ENCODE measurements at places on chromosomes 4 and X.

GRCh38 chrX:113962343-113962742 is 621.5 kb upstream of the HTR2C start:
- DNase-seq = peak; percentile 89

DNA sequence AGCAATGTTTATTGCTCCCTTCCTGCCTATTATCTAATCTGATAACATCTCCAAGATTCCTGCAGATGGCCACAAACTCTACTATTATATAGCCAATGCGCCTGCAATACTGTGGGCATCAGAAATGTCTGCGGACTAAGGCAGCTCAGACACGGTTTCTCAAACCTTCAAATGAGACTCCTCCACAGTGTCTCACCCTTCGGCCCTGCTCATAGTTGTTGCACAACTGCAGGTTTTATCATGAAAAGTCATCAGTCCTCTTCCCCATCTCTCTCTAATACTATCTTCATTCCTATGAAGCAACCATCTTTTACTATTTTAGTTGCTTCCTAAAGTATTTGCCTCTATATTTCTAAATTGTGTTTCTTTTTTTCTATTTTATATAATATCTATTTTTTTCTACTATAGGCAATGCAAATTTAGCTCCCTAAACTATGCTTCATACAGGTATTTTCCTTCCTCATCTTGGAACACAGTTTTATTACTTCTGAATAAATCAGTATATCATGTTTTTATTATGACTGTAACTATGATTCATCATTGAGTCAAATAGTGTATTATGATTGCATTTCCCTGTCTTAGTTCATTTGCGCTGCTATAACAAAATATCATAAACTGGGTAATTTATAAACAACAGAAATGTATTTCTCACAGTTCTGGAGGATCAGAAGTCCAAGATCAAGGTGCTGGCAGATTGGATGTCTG is 129.7 kb upstream of the EDNRA start:
- DNase-seq = no peak

- no peak for DNase-seq
Measured at GRCh38 chr4:102338405-102338804, 6.9 kb downstream of the SLC39A8 start.

GRCh38 chrX:131365766-131366165 is 76.7 kb upstream of the IGSF1 start:
- no peak for DNase-seq

DNA sequence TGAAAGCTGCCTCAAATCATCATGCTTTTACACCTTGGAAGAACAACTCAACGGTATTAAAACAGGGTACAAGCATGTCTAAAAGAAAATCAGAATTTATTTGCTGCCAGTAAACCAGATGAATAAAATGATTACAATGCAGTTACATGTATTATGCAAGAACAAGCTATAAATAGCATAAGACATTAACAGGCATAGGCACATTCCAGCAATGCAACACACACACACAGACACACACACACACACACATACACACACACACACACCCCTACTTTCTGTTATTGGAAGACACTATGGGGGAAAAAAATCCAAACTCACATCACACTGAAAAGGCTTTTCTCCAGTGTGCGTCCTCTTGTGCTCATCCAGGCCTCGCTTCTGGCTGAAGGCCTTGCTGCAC is 212.5 kb downstream of the PRDM5 start:
- no peak for DNase-seq

DNA sequence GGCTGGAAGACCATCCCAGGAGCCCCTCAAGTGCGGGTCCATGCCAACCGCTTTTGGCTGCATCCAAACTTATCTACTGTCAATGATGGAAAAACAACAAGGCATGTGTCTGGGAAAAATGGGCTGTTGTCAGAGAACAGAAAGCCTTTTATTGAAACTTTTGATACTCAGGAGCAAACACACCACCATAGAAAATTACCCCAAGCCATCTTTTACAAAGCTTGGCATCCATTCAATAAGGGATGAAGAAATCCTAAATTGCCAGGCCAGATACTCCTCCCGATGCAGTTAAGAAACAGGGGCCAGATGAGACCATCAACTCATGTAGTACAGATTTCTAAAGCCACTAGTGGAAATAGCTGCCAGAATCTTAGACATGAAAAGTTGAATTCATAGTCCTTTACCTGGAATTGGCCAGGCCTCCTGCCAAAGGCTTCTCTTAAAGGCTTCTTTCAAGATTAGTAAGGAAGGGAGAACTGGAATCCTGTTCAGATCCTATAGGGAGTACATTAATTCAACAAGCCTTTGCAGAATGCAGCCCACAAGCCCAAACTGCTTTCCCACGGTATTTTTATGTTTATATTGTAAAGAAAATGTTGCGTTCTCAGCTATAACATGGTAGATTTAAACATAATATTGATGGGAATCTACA is 145.4 kb upstream of the MAP3K15 start:
- no peak for DNase-seq

All from KBM-7 (cell line).